ENCODE measurements at places on chromosomes 12 and 14.

DNA sequence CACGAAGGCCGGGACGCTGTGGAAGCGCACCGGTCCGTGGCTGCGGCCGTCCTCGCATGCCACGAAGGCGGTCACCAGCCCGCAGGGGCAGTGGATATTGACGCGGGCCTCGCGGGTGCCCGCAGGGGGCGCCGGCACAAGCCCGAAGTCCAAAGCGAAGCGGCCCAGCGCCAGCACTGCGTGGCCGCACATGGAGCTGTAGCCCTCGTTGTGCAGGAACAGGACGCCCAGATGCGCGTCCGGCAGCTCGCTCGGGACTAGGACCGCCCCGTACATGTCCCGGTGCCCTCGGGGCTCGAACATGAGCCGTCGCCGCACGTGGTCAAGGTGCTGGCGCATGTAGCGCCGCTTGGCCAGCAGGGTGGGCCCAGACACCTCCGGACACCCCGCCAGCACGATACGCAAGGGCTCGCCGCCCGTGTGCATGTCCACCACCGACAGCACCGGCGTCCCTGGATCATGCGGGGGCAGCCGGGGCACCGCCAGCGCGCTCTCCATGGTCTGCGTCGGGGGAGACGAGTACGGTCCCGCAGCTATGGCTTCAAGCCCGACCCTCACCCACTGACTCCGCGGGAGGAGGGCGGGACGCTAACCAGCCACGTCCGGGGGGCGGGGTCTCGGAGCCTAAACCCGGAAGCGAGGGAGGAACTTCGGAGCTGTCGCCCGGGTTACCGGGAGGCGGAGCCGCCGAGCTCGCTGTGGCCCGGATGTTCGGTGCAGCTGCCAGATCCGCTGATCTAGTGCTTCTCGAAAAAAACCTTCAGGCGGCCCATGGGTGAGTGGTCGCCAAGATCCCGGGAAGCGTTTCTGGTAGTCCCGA is at the start of the genes JKAMP and L3HYPDH:
TSS of gene JKAMP (plus strand) at position 699 of the 820 bp plus-strand sequence. CDS start at position 772, 73 bp downstream.
TSS of gene L3HYPDH (minus strand) at position 590 of the 820 bp plus-strand sequence. CDS start at position 498, 92 bp downstream.
- DNase-seq, result peak; percentile 95

DNA sequence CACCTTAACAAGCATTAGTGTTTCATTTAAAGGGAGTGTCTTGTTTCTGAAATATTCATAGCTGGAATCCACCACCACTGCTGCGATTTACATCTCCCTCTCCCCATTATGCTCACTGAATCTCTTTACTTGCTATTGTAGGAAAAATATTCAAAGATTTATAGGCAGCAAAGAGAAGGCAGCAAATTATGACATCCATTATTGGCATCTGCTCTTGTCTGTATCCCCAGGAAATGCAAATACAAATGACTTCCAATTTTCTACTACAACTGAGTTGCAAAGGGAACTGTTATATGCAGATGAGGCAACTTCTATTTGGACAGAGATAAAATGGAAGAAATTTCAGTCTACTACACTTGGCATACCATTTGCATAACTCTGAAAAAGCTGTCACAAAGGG is 88.4 kb upstream of the PRKD1 start:
- no peak for DNase-seq

DNA sequence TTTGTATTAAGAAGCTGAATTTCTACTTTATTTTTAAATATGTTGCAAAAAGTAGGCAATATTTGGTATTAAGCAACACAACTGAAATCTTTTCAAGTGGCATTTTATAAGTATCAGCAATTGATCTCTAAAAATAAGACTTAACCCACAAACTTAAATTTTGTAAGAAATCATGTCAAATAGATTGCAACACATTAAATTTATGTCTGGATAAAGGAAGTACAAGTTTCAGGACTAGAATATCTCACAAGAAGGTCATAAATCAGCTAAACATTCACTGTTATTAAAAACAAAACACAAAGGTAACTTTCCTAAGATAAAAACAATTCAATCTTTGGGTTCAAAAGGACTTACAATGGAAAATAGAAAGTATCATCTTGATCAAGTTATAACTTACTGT is 32.8 kb downstream of the CPNE8 start:
- DNase-seq, result no peak

- DNase-seq, result no peak
These were observed 188.7 kb downstream of the RPAP3 start for GRCh38 chr12:47517122-47517521.

- DNase-seq, result no peak
These were observed 29.5 kb upstream of the OSBPL8 start for GRCh38 chr12:76588881-76589565.

- DNase-seq, result no peak
These were observed 19.3 kb downstream of the MBIP start for GRCh38 chr14:36301159-36301558.

- no peak for DNase-seq
These were observed 6.0 kb upstream of the KRT4 start for GRCh38 chr12:52819731-52820510.

DNA sequence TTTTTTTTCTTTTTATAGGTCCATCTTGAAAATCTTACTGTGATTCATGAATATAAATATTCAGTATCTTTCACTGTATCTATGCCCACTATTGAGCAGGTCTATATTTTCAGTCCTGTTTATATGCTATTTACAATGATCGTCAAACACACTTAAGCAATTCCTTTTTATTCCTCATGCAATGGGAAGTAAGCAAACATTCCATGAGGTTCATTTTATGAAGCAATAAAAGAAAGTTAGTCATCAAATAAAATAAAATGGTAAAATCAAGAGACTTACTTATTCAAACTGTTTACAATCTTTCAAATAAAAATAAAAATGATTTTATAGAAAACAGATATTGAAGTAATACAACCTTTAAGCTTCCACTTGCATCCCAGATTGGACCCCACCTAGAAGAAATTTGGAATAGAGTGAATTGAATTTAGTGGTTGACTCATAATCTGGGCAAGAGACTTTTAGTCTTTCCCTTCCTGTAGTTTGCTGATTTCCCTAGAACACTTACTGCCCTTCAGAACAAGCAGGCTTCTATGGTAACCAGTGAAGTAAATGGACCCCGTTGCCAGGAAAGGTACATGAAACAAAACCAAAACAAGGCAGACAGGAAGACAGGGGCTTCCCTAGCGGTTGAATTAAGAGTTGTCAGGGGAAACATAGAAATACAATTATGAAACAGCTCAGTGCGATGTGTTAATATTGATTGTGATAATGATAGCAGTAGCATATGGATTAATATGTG is 241.0 kb upstream of the ATP2B1 start:
- DNase-seq, result peak; percentile 19

DNA sequence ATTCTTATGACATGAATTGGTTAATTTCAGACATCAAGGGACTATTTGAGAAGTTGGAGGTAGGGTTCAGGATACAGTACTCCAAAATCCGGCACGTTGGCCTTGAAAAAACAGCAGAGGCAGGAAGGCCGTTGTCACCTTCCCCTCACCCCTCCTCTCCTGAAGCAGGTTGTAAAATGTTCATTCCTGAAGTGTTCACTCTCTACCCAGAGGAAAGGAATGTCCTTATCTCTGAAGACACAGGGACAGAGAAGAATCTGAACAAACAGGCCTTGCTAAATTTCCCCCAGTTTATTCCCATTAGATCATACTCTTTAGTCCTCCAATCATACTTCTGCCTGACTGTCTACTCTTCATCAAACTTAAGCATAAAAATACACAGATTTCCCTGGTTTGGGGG is 313.6 kb downstream of the ZFP36L1 start:
- DNase-seq, result no peak

DNA sequence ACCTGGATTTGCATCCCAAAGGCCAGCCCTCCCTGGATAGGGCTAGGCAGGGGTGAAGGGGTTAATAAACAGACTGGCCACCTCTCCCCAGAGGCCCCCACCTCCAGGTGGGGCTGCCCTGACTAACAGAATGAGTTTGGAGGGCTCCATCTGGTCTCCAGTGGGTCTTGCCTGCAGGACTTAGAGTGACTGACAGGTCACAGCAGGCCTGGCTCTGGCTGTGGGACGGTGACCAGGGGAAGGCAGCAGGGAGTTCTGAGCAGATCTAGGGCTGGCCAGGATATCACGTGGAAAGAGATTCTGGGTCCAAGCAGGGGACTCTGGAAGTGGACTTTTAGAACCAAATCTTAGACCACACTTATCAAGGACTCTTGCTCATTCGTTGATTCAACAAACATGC is 40.9 kb upstream of the LHX5 start:
- no peak for DNase-seq

- DNase-seq, result peak; percentile 33
These were observed 35.9 kb downstream of the FBLN5 start for GRCh38 chr14:91911474-91912032.

DNA sequence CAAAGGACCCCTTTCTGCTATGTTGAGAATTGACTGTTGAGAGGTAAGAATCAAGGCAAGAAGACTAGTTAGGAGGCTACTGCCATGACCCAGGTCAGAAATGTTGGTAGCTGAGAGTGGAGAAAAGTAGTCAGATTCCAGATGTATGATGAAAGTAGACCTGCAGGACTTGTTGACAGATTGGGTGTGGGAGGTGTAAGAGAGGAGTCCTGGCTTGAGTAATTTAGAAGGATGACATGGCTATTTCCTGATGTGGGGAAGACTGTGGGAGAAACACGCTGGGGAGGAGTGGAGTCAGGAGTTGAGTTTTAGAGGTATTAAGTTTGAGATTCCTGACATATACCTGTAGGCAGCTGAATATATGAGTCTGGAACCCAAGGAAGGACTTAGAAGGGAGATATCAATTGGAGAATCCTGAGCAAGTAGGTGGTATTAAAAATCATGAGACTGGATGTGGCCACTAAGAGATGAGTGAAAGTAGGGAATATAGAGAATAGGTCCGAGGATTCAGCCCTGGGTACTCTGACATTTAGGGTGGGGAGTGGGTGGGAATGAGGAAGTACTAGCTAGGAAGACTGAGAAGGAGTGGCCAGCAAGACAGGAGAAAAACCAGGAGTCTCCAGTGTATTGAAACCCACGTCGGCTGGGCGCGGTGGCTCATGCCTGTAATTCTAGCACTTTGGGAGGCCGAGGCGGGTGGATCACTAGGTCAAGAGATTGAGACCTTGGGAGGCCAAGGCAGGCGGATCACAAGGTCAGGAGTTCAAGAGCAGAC is 12.6 kb upstream of the DDX47 start:
- DNase-seq, result no peak

DNA sequence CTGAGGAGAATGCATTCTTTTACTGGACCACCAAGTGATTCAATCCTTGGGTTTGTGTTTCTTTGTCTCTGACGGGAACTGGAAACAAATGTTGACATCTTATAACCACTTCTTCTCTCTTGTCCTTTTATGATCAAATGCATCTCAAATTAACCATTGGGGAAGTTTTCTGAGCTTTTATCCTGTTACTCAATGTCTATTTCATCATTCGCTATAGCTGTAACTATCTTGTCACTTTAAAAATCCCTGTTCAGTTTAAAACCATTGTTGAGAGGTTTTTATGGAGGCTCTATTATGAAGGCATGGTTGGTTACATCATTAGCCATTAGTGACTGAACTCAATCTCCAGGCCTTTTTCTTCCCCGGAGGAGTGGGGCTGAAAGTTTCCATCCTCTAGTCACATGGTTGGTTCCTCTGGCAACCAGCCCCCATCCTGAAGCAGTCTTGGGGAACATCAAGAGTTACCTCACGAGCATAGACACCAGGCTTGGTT is 2.7 kb upstream of the CLEC6A start:
- DNase-seq, result no peak

DNA sequence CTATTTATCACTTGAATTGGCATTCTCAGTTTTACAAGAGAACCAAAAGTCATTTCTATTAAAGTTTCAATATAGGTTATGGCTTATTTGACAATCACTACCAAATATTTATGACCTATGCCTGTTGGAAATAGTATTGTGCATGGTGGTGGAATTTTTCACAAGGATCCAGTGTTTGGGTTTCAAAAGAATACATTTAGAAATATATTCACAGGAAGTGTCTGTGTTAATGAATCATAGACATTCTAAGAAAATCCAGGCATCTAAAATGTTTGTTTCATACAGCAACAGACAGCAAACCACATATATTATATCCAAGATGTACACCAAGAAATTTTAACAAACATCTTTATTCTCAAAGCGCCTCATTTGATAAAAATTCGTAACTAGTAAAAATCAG is 92.7 kb downstream of the MED13L start:
- no peak for DNase-seq

DNA sequence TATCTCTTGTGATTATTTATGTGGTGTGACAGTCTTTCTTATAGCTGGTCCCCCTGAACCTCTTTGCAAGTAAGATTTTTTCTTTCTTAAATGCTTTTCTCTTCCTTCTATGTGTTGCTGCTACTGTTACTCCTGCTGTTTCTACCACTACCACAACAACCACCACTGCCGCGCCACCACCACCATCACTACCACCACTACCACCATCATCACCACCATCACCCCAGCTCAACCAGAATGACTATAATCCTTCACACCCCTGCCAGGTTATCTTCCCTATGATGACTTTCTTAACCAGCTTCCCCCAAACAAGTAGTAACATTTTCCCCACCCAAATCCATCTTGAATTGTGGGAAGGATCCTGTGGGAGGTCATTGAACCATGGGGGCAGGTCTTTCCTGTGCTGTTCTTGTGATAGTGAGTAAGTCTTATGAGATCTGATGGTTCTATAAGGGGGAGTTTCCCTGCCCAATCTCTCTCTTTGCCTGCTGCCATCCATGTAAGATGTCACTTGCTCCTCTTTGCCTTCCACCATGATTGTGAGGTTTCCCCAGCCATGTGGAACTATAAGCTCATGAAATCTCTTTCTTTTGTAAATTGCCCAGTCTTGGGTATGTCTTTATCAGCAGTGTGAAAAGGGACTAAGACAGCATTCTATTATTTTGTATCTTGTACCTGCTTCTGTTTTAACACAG is 52.2 kb downstream of the CHST11 start:
- no peak for DNase-seq

DNA sequence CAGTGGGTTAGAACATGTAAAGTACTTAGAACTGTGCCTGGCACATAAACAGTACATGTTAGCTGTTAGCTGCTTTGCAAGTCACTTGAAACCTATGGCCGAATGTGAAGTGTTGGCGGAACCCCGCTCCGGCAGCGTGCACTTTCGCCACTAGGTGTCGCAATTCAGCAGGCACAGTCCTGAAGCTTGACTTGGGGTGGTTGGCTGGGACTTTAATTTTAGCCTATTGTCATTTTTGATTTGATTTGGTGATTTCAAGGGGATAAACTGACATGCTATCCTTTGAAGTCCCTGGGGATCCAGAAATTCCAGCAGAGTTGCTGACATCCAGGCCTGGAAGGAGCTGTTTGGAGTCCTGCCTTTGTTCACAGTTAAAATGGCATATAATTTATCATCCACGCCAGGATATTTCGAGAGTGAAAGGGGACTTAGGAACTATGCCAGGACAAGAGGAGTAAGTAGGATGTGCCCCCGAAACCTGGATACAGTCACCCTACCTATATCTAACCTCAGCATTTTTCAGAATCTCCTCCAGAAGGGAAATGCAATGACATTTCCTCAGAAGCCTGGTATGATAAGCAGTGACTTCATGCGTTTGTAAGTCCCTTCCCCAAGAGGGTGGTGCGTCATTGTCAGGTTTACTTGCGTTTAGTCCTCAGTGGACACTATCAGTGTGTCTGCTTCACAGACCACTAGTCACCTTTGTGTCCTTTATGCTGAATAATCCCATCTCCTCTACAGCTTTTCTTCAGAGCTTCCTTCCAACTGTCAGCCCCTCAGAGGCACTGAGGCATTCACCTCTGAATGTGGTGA is 3.5 kb upstream of the TSPAN9 start:
- DNase-seq, result peak; percentile 67

Data from activated T-helper 1 cell treated with Interleukin-2 at 50 U/mL for 16 hours (primary cell).